GDM1 (cell line): ENCODE measurements at places on chromosomes 2 and 18.
A peak's percentile ranks its signal among the peaks of the same experiment; 100 is the strongest.

DNA sequence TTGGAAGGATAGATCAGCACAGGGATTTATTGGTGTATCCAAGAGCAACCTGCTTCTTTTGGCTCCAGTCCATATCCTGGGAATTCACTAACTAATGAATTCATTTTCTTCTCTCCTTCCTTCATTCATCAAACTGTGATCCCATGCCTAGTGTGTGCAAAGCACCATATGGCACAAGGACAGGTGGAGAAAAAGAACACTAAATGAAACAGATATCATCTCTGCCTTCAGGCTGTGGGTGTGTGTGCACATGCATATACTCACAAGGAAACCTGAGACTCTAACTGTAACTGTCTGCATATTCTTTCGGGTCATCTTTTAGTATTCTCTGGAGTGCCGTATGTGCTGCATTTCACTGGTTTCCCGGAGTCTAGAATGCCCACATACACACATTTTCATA lies 20.2 kb downstream of the TNP1 start:
- DNase-seq, result no peak

- no peak for DNase-seq
Measured at GRCh38 chr2:68188831-68189230, 31.1 kb downstream of the PNO1 start.

DNA sequence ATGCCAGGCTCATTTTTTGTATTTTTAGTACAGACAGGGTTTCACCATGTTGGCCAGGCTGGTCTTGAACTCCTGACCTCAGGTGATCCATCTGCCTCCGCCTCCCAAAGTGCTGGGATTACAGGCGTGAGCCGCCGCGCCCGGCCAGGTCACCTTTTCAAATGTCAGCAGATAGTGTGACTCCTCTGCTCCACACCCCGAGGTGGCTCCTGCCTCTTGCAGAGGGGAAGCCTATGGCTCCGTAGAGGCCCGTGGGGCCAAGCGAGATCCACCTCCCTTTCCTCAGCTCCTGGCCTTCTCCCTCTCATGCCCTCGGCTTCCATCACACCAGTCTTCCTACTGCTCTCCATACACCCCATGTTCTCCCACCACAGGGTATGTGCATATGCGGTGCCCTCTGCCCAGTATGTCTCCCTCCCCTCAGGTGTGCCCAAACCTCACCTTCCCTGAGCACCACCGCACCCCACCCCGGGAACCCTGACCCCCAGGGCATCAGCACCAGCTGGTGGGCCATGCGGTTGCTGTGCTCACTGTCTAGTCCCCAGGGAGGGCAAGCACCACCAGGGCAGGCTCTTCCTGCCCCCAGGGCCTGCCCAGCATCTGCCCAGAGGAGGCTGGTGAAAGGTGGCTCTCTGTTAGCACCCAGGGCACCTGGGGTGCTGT lies 10.7 kb downstream of the GPR17 start:
- no peak for DNase-seq

GRCh38 chr2:215681799-215682596 lies 246.1 kb upstream of the FN1 start:
- DNase-seq, result no peak

GRCh38 chr2:58976375-58977071 lies 735.4 kb upstream of the FANCL start:
- no peak for DNase-seq

DNA sequence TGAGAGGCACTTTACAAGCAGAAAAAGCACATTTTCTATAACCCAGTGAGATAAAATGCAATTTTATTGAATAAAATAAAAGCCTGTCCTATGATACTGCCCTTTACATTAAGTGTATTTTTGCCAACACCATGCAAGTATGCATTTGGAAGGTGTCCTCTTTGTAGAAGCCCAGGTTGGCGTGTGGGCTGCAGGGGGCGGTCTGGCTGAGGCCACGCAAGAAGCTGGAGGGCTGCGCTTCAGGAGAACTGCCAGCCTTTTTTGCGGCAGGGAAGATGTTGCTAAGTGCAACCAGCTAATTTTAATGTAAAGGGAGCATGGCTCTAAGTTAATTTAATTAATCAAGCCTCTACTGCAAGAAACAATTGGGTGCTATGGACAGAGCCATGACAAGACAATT lies 562.8 kb upstream of the SALL3 start:
- no peak for DNase-seq

DNA sequence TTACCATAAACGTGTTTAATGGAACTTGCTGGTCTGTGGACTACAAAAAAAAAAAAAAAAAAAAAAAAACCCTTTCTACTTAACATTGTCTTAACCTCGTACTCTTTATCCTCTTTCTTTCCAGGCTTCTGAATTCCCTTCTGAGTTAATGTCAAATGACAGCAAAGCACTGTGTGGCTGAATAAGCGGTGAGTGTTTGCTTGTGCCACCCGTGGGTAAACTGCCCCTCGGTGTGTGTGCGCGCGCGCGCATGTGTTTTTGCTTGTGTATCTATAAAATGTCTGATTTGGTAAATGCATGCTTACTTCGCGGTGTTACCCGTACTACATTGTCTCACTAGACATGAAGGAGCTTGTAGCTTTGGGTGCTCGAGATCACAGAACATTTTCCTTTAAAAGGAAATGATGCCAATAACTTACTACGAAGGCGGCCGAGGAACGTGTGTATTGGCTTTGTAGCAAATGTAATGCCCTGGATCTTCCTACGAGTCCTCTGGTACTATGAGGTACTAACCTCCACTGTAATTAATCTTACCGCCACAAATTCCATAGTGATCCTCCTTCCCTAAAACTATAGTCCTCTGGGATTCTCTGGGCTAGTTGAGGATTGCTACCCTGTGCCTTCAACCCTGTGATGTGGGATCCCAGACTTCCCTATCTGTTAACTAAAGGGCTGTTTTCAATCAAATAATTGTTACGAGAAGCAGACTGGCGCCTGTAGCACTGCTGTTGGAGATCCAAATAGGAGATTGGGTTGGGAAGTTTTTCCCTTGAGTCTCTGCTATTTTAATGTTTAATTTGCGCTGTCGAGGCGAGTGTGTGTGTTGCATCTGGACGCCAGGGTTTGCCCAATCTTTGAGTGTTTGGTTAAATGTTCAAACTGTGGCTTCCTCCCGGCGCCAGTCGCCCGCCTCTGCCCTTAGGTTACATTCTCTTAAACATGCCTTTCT lies 1.1 kb downstream of the ID2 start:
- no peak for DNase-seq

DNA sequence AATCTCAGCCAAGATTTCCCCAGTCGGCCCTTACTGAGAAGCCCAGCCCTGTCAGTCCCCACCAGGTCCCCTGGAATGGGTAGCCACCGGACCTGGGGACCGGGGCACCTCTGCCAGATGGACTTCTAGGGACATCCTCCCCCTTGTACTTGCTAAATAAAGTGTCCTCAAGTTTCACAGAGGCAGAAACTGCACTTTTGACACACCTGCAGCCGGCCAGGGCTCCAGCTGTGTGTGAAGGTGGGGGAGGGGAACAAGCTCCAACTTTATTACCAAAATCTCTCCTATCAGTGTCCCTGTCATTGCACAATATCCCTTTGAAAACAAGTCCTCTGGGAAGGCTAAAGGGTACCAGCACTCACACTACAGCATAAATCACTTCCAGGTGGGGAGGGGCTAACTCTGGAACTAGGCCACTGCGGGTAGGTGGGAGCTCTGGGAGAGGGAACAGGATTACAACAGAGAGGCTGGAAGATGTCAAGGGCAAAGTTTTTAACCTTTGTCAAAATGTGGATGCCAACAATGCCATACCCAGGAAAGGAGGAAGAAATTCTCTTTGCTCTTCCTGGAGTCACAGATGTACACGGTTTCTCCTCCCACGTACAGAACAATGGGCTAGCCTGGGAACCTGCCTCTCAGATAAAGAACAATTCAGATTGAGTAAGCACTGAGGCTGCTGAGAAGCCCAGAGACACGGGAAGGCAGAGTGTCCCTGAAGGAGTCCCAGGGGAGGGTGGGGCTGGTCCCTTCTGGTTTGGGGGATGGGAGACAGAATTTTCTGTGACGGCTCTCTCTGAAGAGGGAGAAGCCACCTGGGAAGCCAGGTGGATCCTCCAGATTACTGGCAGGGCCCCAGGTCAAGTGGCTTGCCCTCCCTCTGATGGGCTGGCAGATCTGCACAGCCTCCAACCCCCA lies 11.0 kb downstream of the SDC1 start:
- no peak for DNase-seq

DNA sequence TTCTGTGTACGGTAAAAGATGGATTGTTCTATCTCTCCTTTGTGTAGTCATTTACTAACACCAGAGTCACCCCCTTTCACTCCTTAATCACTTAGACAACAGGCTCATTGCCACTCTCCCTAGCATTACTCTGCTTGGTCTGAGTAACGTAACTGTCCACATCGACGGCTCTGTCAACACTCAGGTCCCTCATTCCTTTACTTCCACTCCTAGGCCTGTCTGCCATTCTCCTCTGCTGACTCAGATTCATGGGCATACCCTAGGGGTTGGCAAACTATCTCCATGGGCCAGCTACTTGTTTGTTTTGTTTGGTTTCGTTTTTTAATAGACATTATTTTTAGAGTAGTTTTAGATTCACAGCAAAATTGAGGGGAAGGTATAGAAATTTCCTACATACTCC lies 243.9 kb downstream of the NR4A2 start:
- no peak for DNase-seq

- no peak for DNase-seq
Measured at GRCh38 chr18:51655327-51655698, 457.8 kb upstream of the MEX3C start.

- no peak for DNase-seq
Measured at GRCh38 chr2:177074099-177074710, 138.4 kb upstream of the HNRNPA3 start.

DNA sequence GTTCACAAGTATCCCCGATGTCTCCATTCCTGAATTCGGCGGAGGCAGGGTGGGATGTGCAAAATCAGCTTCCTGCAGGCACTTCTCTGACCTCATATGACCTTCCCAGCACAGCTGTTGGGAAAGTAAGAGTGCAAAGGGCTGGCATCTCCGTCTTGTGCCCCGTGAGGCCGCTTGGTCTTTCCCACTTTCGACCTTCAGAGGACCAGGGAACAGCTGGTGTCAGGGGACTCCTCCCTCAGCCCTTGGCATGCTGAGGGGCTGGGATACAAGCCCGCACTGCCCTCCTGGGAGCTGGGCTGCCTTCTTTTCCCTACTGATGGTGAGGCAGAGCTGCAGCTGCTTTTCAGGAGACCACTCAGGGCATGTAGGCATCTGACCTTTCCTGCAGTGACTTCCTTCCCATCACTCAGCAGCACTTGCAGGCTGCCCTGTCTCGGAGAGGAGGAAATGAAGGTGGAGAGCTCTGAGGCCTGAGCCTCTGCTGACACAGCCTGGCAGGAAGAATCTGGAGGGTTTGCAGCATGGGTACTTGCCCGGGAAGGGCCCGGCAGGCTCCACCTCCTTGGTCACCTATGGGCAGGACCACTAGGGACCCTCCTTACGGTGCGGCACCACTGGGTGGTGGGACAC lies 277.2 kb upstream of the HS6ST1 start:
- no peak for DNase-seq

GRCh38 chr2:74843899-74844298 lies 10.0 kb downstream of the HK2 start:
- DNase-seq, result no peak

DNA sequence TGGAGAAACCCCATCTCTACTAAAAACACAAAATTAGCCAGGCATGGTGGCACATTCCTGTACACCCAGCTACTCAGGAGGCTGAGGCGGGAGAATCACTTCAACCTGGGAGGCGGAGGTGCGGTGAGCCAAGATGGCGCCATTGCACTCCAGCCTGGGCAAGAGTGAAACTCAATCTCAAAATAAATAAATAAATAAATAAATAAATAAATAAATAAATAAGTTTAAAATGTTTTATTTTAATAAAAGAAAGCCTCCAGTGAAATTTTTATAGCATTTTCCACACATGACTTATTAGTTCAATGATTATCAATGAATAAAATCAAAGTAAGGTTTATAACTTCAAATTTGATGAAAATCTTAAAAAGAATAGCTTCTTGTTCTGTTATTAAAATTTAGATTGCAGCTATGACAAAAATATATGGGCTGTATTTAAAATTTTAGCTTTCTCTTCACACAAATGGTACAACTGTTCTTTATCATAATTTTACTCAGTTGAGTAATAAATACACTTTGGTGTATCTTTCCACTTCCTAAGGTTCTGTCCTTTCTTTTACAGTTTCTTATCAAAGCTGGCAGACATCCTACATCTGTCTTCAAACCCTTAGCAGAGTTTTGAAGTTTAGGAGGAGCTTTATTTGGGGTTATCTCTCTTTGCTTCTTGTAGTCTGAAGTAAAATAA lies 78.4 kb upstream of the ZSWIM2 start:
- no peak for DNase-seq

DNA sequence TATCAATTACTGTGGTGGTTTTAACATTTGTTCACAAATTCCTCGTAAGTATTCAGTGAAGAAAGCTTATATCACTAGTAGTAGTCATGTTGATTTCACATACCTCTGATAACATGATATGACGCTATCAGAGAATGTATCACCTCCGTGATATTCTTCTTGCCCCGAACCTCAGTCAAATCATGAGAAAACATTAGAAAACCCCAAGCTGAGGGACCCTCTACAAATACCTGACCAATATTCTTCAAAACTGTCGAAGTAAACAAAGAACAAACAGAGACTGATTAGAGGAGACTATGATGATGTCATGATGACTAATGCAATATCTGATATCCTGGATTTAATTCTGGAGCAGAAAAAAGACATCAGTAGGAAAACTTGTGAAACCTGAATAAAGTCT lies 85.6 kb upstream of the SPOPL start:
- no peak for DNase-seq

DNA sequence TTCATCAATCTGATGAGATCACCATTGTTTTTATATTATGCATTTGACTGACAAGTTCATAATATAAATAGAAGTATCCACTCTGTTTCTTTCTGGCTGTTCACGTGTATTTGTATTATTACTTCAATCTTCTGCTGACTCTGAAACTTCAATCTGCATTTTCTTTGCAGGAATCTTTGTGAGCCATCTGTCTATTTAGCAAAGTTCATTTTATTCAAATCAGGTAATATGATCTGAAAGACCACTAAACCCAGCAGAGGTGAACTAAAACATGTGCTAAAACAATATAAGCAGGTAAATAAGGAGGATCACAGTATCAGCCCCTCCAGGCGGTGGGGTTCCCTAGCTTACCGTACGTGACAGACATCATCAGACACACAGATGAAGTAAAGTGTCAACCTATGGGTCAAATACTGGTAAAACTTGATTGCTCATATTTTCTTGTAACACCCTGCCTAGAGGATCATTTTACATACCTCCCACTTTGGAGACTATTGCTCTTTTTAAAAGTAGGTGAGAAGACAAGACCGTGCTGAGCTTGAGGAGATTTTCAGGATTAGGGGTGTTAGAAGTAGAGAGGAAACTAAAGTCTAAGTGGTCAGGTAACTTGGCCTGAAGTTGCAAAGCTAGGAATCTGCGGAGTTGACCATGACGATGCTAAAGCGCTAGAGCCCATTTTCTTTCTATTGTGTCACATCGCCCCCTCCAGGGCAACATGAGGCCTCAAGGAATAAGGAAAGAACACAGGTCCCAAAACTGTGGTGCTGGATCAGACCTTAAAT lies 9.0 kb downstream of the DTNB start:
- peak; percentile 36 for DNase-seq
